ENCODE measurements at places on chromosomes 1 and 21.

DNA sequence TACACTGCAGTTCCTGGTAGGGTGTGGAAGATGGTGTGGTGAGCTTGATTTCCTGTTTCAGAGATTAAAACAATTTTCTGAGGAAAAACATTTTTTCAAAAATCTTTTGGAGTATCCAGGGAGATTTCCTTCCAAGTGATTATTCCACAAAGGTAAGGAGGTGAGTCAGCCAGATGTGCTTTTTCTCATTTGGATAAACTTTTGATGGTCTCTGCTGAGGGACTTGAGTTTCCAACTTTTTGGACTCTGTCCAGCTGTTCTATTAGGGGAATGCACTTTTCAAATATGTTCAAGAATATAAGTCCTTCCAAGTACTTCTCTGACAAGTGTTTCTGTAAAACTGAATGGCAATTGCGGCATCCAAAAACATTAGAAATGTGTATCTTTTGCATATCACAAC is 628.8 kb upstream of the ADAMTS5 start:
- DNase-seq = no peak

DNA sequence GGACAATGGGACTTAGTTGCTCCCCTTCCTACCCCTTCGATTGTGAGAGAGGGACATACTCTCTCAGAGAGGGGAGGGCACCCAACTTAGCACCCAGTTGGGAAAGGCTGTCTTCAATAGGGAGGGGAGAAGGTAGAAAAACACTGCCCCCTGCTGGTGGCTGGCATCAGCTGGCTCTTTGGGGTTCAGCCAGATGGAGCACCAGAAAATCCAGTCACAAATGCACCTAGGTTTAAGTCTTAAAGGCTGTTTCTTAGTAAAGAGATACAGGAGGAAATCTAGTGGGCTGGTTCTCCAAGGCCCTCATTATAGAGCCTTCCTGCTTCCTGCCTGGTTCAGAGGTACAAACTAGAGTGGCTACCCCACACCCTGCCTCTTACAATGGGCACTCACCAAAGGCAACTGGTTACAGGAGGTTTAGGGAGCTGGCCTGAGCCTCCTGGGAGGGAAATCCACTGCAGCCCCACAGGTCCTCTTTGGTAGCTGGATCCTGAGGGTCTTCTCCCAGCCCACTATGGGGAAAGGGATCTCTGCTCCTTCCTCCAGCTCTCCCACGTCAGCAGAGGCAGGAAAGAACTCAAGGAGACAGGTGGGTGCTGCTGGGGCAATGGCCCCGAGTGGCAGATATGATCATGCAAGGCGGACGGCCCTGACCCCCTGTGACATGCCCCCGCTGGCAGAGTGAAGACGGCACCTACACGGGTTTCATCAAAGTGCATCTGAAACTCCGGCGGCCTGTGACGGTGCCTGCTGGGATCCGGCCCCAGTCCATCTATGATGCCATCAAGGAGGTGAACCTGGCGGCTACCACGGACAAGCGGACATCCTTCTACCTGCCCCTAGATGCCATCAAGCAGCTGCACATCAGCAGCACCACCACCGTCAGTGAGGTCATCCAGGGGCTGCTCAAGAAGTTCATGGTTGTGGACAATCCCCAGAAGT is 28.3 kb downstream of the EIF2D start:
- DNase-seq = no peak

DNA sequence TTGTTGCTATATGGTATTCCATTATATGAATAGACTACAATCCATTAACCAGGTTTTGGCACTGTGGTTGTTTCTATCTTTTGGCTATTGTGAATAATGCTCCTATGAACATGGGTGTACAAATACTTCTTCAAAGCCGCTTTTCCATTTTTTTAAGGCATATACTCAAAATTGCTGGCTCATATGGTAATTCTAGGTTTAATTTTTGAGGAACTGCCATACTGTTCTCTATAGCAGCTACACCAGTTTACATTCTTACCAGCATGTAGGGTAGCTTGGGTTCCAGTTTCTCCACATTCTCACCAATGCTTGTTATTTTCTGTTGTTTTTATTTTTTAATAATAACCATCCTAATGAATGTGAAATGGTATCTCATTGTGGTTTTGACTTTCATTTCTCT is 19.9 kb upstream of the AGO1 start:
- DNase-seq = no peak

DNA sequence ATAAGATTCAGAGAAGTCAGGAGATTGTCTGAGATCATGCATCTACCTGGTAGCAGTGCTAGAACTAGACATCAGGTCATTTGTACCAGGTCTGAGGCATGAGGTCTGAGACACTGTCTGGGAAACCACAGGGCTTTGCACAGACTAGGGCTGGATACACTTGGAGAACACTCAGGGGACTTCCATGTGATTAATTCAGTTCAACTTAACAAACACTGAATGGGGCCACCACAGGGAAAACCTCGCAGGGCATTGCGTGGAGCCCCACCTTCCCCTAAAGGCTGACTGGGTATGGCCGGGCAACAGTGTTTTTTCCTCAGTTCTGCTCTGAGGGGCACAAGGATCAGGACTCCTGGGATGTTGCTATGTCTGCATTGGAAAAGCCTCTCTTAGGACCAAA is 86.5 kb upstream of the WARS2 start:
- DNase-seq = no peak

GRCh38 chr1:58964428-58964827 is 180.6 kb upstream of the JUN start:
- DNase-seq = no peak

GRCh38 chr1:6461538-6462411 is 4.2 kb downstream of the TNFRSF25 start:
- DNase-seq = no peak

GRCh38 chr1:29390491-29391361 is 154.4 kb downstream of the PTPRU start:
- no peak for DNase-seq
